GM12865 (cell line): ENCODE measurements at places on chromosomes 12 and 14.
A peak's percentile ranks its signal among the peaks of the same experiment; 100 is the strongest.

- no peak for DNase-seq
Observed at GRCh38 chr14:55248411-55248810, 22.8 kb upstream of the FBXO34 start.

DNA sequence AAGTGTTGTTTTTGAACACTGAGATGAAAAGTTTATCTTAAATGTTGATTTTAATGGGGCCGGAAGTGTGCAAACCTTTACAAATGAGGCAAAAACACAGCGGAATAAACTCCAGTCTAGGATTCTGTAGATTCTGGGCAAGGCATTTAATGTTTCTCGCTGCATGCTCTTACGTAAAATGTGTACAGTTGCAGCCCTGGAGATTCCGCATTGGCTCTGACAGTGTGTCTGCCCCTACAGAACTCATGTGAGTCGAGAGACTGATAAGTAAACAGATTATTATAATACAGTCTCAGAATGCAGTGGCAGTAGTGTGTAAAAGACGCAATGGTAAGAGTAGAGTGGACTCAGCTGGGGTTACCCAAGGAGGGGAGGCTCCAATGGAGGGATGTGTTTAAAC lies 33.6 kb downstream of the LRRK2 start:
- no peak for DNase-seq

- DNase-seq, result no peak
Observed at GRCh38 chr12:125151284-125151683, 86.0 kb downstream of the AACS start.

DNA sequence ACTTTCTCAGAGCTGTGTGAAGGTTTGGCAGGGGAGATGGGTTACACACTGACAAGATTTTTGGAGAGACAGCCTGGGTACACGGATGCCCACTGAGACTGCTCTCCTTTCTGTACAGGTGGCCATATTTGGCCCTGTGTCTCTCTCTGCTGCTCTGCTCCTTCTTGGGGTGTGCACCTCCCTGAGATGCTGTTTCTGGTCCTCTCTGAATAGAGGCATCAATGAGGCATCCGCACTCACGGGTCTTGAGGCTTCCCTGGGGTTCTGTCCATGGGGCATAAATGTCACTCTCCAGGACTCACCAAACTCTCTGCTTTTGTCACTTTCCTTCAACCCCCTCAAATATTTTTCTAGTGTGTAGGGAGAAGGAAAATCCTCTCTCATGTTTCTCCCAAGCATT lies 77.5 kb downstream of the TTC8 start:
- no peak for DNase-seq

DNA sequence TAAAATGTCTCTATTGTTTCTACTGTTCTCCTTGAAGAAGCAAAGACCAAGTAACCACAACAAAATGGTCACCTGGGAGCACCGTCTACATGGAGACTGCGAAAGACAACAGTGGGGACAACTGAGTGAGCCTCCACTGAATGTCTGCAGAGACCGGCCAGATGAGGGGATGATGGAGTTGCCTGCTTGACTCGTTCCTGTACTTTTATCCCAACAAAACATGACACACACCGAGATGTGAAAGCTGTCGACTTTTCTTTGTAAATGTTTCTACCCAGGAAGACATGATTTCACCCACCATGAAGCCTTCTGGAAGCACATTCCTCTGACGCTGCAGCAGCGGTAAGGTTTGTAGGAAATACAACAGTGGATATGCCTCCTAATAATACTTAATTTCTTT lies 66.9 kb downstream of the FOXN3 start:
- DNase-seq, result no peak

- DNase-seq, result no peak
Observed at GRCh38 chr14:97943619-97944018, 1146.4 kb downstream of the VRK1 start.

GRCh38 chr12:15152456-15152855 lies 68.8 kb downstream of the RERG start:
- DNase-seq, result no peak

DNA sequence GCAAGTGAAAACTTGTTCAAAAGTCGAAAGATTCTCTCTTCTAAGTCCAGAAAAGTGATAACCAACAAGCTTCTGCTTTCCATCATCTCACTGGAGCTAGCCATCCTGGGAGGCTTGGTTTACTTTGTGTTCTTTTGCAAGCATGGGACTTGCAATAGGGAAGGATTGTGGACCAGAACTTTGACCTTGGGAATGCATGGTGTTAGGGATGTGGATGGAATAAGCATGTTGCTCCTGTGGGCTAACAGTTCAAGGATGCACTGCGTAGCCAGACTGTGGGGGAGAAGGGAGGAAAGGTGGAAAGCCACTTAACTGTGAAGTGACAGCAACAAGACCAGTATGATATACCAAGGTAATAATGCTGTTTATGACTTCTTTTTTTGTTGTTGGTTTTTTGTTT lies 28.6 kb downstream of the SOAT2 start:
- no peak for DNase-seq

- peak; percentile 28 for DNase-seq
Observed at GRCh38 chr14:71333705-71334104, 426.4 kb downstream of the PCNX1 start.

GRCh38 chr12:108773798-108774788 lies 42.8 kb upstream of the CORO1C start:
- DNase-seq, result no peak

GRCh38 chr12:49953151-49953550 lies 2.6 kb downstream of the AQP2 start:
- no peak for DNase-seq

- DNase-seq, result no peak
Observed at GRCh38 chr14:94408546-94409095, 20.2 kb upstream of the SERPINA1 start.

DNA sequence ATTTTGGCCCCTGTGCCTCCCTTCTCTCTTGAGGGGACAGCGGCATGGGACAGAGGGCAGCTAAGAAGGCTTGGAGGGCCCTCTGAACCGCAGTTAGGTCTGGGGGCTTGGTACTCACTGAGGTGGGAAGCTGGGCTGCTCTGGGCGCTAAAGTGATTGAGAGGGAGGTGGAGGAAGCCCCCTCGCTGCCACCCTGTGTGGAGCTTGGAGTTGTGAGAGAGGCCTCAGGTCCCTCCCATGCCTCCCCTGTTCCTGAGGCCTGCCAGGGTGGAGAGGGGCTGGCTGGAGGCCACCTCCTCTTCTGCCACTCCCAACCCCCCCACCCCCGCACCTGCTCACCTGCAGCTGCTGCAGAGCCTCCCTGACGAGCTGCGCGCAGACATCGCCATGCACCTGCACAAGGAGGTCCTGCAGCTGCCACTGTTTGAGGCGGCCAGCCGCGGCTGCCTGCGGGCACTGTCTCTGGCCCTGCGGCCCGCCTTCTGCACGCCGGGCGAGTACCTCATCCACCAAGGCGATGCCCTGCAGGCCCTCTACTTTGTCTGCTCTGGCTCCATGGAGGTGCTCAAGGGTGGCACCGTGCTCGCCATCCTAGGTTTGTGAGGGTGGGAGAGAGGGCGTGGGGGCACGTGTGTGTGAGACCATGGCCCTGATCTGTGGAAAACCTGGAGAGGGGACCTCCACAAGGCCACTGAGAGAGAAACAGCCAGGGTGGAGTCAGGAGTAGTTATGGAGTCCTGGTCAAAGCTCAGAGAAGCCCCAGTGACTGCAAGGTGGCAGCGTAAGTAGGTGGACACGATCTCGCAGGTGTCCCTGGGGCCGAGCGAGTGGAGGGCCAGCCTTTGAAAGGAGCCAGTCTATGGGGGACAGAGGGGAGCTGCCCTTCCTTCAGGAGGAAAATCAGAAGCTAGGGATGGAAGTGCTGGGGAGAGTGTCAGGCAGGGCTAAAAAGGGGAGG lies 11.2 kb downstream of the KCNH3 start:
- no peak for DNase-seq

DNA sequence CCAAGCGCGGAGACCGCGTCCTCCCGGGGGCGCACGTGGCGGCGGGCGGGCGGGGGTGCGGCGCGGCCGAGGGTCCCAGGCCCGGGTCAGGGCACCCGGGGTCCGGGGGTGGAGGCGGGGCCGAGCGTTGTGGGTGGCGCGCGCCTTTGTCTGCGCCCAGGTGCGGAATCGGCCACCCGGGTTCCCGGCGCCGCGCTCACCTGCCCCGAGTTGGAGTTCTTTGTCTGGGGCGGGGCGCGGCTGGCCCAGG lies 50.1 kb downstream of the LRCOL1 start:
- DNase-seq, result peak; percentile 24

DNA sequence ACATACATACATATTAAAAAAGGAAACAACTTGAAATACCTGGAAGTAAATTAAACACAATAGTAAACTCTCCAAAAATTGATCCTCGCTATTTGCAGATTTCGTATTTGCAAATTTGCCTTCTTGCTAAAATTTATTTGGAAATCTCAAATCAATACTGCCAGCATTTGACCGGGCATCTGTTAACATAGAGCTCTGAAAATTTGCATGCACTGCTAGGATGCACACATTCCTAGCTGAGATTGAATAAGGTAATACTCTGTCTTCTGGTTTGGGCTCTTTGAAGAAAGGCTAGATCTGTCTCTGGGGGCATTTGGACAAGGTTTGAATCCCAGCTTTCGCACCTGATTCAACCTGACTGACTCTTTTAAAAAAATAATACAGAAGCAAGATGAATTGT lies 729.1 kb upstream of the MGAT4C start:
- no peak for DNase-seq

- DNase-seq, result no peak
Observed at GRCh38 chr14:75917322-75917945, 64.4 kb downstream of the TGFB3 start.

DNA sequence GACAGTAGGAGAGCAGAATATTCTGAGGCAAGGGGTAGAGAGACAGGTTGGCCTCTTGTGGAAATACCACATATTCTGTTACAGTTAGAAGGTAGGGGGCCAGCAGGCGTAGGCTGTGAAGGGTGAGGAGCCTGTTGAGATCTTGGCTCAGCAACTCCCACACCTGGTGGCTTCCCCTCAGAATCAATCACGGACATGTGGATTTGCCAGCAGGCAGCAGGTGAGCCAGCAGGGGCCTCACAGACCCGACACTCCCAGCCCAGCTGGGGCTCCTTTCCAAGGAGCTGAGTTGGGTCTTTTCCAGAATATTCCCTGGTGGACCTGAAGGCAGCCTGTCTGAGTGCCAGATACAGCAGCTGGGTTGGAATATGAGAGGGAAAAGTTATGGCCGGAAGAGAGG lies 150.0 kb upstream of the CRY1 start:
- no peak for DNase-seq

DNA sequence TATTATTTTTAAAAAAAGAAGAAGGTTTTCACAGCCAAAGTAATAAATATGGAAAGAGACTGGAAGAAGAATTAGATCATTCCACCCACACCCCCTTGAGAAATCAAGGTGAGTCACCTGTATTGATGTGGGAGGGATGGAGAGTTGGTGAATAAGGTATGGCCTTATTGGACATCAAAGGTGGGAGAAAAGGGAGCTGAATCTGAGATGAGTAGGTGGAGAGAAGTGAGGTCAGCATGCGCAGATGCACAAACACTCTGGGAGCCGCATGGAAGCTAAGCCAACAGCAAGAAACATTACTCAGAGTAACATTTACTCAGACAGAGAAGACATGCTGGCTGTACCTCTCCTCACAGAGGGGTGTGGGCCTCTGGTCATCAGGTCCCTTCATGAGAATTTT lies 113.1 kb upstream of the FOXG1 start:
- DNase-seq, result no peak

GRCh38 chr14:102625564-102626296 lies 33.3 kb downstream of the RCOR1 start:
- DNase-seq, result no peak

DNA sequence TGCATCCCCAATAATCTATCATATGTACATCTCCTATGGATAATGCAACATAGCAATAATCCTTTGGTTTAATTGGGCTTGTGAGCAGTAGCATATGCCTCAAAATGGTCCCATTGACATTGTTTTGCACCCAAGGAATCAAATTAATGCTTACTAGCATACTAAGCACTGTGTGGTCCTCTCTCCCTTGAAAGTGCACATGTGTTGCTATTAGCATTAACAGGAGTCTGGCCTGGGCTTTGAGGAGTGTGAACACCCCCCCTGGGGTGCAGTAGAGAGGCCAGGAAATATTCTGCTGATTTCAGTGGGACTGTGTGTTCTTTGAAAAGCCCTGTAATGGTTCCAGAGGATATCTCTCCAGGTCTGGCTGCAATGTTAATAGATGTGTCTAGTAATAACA lies 1148.4 kb downstream of the VRK1 start:
- no peak for DNase-seq

DNA sequence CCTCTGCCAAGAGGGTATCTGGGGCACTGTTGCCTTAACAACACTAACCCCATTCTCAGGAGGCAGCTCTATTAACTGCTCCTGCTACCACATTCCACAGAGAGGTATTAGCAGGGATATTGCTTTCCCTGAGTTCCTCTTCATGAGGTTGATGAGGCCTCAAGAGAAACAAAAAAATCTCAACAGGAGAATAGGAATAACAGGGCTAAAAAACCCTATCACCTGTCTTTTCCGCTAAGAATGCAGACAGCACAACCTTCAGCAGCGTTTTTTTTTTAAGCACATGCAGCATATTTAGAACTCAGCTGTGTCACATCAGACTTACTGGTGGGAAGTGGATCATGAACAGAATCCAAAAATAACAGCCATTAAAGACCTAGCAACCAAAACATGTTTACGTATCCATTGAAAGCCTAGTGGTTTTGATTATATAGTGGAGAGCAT lies 29.2 kb downstream of the ATF7 start:
- no peak for DNase-seq

DNA sequence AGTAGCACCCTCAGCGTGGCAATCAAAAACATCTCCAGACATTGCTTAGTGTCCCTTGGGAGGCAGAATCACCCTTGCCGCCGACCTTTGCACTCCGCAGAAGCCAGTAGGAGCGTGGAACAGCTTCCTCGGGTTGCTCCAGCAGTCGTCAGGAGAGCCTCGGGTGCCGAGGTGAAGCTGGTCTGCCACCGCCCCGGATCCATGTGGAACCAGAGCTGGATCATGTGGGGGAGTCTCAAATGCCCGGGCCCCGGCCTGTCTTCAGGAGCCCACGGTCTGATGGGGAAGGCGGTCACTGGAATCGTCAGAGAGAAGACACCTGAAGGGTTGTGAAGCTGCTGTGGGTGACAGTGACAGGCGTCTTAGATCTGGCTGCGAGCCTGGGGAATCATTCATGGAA lies 14.3 kb downstream of the MVK start:
- DNase-seq, result no peak

DNA sequence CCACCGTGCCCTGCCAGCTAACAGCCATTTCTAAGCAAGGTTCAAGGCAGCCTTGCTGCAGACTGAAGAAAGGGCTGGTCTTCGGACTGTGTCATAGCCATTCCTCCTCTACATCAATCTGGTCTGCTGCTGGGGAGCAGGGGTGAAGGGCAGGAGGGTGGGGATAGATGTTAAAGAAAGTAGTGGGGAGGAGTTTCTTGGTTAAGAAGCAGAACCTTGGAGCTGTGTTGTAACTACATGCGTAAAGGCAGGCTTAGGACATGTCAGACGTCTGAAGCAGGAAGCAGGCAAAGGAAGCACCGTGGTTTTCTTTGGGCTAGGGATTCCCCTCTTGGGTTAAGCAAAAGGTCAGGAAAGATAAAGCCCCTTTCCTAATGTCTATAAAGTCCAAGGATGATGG lies 18.1 kb upstream of the NEK9 start:
- DNase-seq, result no peak
